Fibroblast of villous mesenchyme (primary cell): ENCODE measurements at places on chromosomes 3 and 15. TPM values are rescaled to one million over a fixed set of nuclear protein-coding genes. Genes with fewer than 3 reads are reported as not detected.

DNA sequence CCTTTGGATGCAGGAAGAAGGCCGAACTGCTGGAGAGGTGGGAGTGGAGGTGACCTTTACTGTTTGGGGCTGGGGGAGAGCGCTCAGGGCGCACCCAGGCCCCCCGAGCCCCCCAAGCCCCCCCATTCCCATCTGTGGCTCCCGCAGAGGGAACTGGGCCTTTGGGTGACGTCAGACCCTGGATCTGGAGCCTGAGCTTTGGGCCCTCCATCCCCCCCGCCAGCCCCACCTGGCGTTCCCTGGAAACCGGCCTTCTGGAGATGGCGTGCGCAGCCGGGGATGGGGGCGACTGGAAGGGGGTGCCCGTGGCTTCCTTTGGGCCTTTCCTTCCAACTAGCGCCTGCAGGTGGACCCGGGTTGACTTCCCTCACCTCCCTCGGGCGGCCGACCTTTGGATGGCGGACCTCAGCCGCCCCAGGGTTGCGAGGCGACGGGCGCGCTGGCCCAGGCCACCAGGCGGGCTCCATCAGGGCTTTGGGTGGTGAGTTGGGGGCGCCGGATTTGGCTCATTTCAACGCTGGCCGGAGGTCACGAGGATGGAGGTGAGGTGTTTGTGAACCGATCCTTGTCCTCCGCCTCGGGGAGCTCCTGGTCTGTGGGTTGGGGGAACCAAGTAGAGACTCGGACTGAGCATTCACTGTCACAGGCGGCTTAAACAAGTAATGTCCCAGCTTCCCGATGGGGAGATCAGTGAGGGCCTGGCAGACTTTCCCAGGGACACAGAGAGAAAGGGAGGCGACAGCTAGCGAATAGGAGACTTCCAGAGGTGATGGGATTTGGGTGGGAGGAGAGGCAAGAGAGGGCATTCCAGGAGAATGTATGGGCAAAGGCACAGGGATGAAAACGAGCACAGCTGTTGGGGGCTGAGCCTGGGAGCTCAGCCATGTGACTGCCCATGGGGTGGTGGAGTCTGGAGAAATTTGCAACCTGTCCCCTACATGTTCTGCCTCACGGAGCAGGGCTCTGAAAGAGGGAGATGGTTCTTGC is 709 bp downstream of the SCAMP5 start:
- DNase-seq: no peak

DNA sequence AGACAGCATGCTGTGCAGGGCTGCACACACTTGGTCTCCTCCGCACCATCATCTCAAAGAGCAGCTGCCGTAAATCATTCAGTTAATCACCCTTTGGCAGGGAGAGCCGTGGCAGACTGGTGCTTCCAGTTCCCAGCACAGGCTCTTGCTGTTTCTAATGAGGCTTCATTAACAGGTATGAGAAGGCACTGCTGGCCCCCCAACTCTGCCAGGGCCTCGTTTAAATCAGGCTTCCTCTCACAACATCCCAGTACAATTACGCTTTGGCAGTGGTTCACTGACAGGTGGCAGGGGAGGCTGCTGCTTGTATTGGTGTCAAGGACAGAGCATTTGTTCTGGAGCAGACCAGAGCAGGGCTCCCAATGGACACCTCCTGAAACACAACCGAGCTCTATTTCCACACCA is 77.1 kb downstream of the BFSP2 start:
- DNase-seq: no peak

GRCh38 chr3:72380711-72381493 is 467.3 kb downstream of the SHQ1 start:
- DNase-seq: no peak

GRCh38 chr3:152443212-152444023 is 174.7 kb downstream of the MBNL1 start:
- peak; percentile 28 for DNase-seq

DNA sequence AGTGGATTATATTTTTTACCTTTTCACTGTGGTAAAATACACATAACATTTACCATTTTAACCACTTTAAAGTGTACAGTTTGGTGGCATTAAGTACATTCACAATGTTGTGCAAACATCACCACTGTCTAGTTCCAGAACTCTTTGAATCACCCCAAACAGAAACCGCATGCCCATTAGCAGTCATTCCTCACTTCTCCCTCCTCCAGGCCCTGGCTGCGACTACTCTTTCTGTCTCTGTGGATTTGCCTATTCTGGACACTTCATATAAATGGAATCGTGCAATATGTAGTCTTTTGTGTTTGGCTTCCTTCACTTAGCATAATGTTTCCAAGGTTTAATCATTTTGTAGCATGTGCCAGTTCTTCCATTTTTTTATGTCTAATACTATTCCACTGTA is 409.8 kb downstream of the NTRK3 start:
- no peak for DNase-seq

GRCh38 chr3:55910543-55910942 is 423.4 kb upstream of the WNT5A start:
- DNase-seq: no peak

DNA sequence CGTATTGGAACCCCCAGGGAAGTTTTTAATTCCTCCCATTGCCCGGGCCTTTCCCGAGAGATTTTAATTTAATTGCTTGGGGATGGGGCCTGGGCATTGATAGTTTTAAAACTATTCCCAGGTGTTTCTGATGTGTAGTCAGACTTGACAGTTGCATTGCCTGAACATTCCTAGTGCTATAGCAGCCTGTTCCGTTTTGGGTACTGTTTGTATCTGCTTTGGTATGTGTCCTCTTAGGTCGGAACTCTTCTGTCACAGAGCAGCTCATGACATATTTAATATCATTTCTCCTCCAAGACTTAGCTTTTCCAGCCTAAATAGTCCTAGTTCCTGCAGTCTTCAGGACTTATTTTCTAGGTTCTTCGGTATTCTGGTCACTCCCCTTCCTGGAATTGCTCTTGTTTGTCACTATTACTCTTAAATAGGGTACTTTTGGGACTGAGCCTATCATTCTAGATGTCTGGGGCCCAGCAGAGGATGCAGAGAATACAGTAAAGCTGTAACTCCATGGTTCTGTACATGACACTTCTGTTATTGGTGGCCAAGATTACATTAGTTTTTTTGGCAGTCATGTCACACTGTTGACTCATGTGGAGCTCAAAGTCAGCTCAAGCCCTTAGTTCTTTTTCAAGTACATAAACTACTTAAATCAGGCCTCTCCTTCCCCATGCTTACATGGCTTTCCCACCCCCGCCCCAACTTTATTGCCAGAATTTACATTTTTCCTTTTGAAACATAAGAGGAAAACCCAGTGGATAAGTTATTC is 81.5 kb downstream of the BBX start:
- peak; percentile 34 for DNase-seq

- DNase-seq: peak; percentile 53
Measured at GRCh38 chr15:73979636-73980035, 12.5 kb downstream of the STOML1 start.

DNA sequence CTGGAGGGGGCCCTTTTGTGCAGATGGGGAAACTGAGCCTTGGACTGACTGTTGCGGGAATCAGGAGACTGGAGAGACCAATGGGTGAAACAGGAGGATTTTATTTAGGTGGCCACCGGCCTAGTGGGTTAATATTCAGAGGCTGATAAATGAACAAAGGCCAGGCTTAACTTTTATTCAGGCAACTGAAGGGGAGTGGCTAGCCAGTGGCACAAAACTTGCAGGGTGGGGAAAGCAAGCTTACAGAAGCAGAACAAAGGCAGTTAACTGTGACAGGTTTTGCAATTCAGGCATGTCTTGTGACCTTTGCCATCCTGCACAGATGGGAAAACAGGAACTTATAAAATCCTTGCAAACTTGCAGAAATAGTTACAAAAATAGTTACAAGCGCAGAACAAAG is 24.9 kb upstream of the ACAD9 start:
- DNase-seq: no peak

- DNase-seq: peak; percentile 34
Measured at GRCh38 chr3:159586571-159587202, 401.9 kb upstream of the IL12A start.

- DNase-seq: no peak
Measured at GRCh38 chr3:126351771-126352475, 5.3 kb downstream of the KLF15 start.

DNA sequence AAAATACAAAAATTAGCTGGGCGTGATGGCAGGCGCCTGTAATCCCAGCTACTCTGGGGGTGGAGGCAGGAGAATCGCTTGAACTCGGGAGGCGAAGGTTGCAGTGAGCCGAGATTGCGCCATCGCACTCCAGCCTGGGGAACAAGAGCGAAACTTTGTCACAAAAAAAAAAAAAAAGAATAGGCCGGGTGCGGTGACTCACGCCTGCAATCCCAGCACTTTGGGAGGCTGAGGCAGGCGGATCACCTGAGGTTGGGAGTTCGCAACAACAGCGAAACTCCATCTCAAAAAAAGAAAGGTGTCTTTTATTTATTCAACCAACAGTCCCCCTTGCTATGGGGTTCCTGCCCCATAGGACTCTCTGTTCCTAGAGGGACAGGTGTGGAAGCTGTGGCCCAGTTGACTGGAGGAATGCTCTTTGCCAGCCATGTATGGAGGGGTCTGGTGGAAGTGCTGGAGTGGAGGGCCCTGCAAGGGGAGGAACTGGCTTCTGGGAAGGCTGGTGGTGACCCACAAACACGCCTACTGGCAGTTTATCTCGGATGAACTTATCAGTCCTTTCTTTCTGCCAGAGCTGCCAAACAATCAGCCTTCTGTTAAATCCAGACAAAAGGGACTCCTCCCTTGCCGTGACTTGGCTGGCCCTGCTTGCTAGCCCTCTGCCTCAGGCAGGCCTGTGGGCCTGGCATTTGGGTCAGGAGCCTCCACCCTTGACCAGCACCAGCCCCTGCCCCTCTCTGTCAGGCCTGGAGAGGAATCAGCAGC is 4.6 kb upstream of the DAG1 start:
- DNase-seq: no peak

DNA sequence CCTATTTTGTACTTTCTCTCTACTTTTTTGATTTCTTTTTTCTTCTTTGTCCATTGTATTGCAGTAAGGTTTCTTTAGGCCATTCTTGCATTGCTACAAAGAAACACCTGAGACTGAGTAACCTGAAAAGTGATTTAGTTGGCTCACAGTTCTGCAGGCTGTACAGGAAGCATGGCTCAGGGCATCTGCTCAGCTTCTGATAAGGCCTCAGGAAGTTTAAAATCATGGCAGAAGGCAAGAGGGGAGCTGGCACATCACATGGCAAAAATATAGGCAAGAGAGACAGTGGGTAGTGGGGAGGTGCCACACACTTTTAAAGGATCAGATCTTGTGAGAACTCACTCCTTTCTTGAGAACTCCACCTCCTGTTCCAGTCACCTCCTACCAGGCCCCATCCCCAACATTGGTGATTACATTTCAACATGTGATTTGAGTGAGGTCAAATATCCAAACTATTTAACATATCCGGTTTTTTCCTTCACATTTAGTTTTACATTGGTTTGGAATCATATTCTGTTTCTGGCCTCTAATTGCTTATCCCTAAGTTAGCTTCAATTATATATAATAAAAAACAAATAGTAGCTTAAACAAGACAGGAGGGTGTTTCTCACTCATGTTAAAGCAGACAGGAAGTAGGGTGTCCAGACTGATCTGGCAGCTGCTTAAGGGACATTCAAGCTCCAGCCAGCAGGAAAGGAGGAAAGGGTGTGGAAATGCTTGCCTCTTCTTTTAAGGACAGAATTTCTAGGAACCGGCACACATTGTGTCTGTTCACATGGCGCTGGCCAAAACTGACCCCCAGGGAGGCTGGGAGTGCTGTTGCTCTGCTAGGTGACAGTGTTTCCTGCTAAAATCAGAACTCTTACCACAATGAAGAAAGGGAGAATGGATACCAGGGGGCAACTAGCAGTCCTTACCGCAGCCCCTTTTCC is 28.8 kb upstream of the SKOR1 start:
- no peak for DNase-seq

C3orf18 gene
- 9.1 and 13.5 TPM in 2 replicates for total RNA-seq

TMEM45A gene
- total RNA-seq: 31.2 and 53.1 TPM in 2 replicates

GABRB3 gene
- total RNA-seq: under 0.01 and 2.2 TPM in 2 replicates

CTDSPL2 gene
- 49.3 and 57.9 TPM in 2 replicates for total RNA-seq

CACNA2D2 gene
- not detected in 2 replicates for total RNA-seq

PEX5L gene
- under 0.01 TPM in 2 replicates for total RNA-seq

GNAT1 gene
- not detected in 2 replicates for total RNA-seq
